ENCODE measurements at places on chromosomes 5 and 9.
A peak's percentile ranks its signal among the peaks of the same experiment; 100 is the strongest.

- DNase-seq = no peak
Observed at GRCh38 chr5:82466986-82467561, 188.9 kb upstream of the RPS23 start.

- no peak for DNase-seq
Observed at GRCh38 chr5:177496070-177496726, 1.2 kb downstream of the PDLIM7 start.

GRCh38 chr5:8288334-8288733 is 419.4 kb downstream of the MTRR start:
- DNase-seq = no peak

DNA sequence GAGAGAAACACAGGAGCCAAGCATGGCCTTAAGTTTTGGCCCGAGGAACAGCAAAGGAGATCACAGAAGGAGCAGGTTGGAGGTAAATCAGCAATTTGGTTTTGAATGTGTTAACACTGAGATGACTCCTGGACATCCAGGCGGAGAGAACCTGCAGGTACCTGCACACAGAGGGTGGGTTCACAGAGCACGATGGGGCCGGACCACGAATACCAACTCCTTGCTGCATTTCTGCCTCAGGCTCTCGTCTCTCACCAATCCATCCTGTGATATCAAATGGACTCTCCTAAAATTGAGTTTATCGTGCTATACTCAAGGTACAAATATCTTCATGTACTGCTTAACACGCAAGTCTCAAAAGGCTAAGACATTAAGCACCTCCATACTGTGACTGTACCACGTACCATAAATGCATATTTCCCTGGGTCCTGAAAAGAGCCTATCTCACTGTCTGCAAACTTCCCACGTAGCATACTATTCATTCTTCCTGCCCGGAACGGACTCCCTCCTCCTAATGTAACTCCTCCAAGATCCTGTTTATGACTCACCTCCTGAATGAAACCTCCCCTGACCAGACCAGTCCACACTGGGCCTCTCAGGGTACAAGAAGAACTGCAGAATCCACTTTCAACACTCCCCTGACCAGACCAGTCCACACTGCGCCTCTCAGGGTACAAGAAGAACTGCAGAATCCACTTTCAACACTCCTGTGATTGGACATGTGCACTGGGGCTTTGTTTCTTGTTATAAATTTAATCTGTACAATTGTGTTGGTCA is 380.8 kb upstream of the RFX3 start:
- DNase-seq = no peak

GRCh38 chr9:129759319-129759718 is 6.5 kb upstream of the PTGES start:
- no peak for DNase-seq

- DNase-seq = no peak
Observed at GRCh38 chr5:140480310-140481014, 67.0 kb upstream of the EIF4EBP3 start.

DNA sequence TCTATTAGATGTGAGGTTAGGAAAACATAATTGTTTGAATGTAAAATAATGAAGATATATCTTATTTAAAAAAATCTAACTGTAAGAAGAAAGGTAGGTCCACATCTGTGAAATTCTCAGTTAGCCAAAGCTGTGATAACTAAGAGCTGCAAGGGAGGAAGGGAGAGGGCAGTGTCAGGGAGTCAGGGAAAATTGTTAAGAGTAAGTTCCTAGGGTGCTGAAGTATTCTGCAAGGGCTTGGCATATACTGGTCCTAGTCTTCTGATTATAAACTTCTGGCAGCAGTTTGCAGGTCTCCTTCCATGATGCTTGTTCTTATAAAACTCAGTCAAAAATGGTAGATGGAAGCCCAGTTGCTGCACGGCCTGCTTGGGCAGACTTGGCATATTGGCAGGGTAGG is 233.2 kb downstream of the NMUR2 start:
- DNase-seq = no peak

DNA sequence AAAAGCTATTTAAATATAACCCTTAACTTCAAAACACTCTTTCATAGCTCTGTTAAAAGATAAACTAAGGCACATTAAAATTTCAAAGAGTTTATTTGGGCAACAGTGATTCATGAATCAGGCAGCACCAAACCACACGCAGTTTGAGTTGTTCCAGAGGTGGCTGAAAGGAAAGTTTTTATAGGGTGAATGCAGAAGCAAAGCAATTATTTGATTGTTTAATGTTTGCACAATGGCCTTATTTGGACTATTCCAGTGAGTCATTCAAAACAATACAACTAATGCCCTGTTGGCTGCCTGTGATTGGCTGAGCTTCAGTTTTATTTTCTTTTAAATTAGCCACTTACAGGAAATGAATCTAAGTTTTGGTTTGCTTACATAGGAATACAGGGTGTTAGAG is 125.3 kb downstream of the CEP120 start:
- no peak for DNase-seq

DNA sequence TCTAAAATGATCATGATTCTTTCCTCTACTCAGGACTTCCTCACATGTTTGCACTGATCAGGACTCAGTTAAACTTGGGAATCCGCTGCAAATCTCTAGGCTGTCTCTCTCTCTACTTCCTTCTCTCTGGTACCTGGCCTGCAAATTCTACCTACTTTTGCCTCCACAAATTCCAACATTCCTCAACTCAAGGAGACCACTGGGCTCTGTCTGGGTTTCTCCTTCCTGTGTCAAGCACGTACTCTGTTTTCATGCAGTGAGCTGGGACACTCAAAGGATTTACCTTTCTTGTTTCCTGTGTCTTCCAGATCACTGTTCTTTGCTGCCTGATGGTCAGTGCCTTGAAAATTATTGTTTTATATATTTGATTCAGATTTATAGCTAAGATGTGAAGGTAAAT is 45.9 kb upstream of the ANKRD31 start:
- no peak for DNase-seq

- DNase-seq = no peak
Observed at GRCh38 chr5:1897816-1898450, 15.2 kb upstream of the IRX4 start.

DNA sequence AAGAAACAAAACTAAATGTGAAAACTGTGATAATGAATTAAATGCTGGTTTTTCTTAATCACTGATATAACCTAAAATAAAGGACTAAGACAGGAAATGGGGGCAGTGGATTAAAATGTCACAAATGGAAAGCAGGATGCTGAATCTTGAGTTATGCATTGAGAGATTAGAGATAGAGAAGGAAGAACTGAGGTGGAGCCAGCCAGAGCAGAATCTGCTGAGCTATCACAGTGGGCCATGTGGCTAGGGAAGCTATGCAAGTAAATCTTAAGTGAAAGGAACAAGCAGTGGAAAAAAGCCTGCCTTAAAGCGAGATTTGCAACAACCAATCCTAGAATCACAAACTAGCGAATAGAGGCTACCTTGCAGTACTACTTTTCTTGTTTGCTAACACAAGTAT is 188.5 kb upstream of the RASA1 start:
- DNase-seq = no peak

- no peak for DNase-seq
Observed at GRCh38 chr5:178193251-178193809, 6.2 kb upstream of the GMCL2 start.

- DNase-seq = no peak
Observed at GRCh38 chr9:134320868-134321471, 5.3 kb upstream of the RXRA start.

GRCh38 chr5:43115968-43116367 is 4.7 kb upstream of the ZNF131 start:
- DNase-seq = no peak

GRCh38 chr9:106796771-106797170 is 66.2 kb upstream of the ZNF462 start:
- no peak for DNase-seq

DNA sequence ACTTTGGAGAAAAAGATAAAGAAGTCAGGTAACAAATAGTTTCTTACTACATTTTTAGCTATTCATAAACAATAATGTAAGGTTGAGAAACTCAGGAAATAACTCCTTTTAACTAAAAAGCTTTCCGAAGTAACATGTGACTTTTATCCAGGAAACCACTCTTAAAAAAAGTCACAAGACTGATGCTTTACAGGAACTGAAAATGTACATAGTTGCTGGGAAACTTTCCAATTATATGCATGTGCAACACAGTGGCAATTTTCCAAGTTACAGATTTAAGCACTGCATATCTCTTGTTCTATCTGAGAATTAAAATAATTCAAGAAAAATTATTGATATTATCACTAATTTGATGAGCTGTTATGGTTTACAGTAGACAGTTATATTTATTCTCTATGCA is 105.2 kb downstream of the CDH10 start:
- no peak for DNase-seq

- DNase-seq = no peak
Observed at GRCh38 chr5:74499256-74500050, 141.1 kb downstream of the ENC1 start.

- DNase-seq = peak; percentile 43
Observed at GRCh38 chr9:131500377-131500776, 2.3 kb upstream of the POMT1 start.

Measured in stimulated activated CD4-positive, alpha-beta T cell treated with anti-CD3 and anti-CD28 coated beads, Interleukin-15, amount 100 ng/mL, for 1 hour (primary cell).